Lung microvascular endothelial cell (primary cell): ENCODE measurements at places on chromosomes 12 and 14.
A peak's percentile ranks its signal among the peaks of the same experiment; 100 is the strongest.

- DNase-seq, result no peak
These were observed 6.8 kb upstream of the SYNE3 start for GRCh38 chr14:95523051-95523814.

- DNase-seq, result no peak
These were observed 110.4 kb upstream of the CPSF6 start for GRCh38 chr12:69129017-69129416.

GRCh38 chr12:117202556-117202955 lies 12.3 kb upstream of the FBXO21 start:
- DNase-seq, result no peak

- peak; percentile 17 for DNase-seq
These were observed 37.9 kb downstream of the RAD9B start for GRCh38 chr12:110540048-110540447.

- DNase-seq, result no peak
These were observed 86.2 kb upstream of the FERMT2 start for GRCh38 chr14:53037016-53037415.
